ENCODE measurements at places on chromosomes 3 and 15. TPM values are rescaled to one million over a fixed set of nuclear protein-coding genes. Genes with fewer than 3 reads are reported as not detected.

PLA1A gene
- 0.25 TPM for total RNA-seq

DNAJA4 gene
- 0.11 TPM for total RNA-seq

GOLGA6D gene
- total RNA-seq: not detected

TIMP4 gene
- 13.6 TPM for total RNA-seq

PCYT1A gene
- total RNA-seq: 44.1 TPM

OR4F15 gene
- total RNA-seq: not detected

HES1 gene
- 11.3 TPM for total RNA-seq

COL8A1 gene
- not detected for total RNA-seq

CP gene
- total RNA-seq: 6.1 TPM

PLA2G4E gene
- total RNA-seq: not detected

XXYLT1 gene
- 13.3 TPM for total RNA-seq

CEP63 gene
- total RNA-seq: 12.9 TPM

VPS8 gene
- total RNA-seq: 8.5 TPM

CLDN16 gene
- 0.16 TPM for total RNA-seq

RNF168 gene
- total RNA-seq: 3.8 TPM

KBTBD13 gene
- total RNA-seq: not detected

CEMIP gene
- 1.0 TPM for total RNA-seq

THRB gene
- total RNA-seq: 2.1 TPM

All from A549 treated with AZD2906 at 1 μM for 4 hours (cell line).